RKO (cell line): ENCODE measurements at places on chromosomes 11 and 22.

DNA sequence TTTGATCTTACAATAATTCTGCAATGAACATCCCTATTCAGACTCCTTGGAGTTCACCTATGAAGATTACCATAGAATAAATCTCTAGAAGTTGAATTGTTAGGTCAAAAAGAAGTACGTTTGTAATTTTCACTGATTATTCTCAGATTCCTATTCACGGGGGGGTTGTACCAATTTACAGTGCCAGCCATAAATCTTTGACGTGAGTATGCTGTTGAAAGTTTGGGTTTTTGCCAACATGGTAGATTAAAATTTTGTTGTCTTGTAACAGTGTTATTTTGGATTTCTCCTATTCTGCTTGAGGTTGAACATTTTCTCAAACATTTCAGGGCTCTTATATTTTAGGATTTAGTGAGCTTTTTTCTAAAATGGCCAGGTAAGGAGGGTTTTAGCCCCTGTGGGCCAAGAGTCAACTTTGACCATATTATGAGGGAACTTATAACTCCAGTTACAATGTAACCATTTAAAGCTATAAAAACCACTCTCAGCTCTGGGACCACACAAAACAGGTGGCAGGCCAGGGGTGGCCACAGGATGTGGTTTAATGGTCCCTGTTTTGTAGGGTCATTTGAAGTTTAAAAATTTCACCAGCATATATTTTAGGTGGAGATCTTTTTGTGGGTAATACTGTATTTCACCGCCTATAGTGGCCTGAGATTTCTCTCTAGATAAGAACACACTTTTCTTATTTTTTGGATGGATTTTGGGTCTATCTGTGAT is 25.8 kb downstream of the GGTLC2 start:
- no peak for DNase-seq

GRCh38 chr11:111870522-111870885 is 877 bp downstream of the ALG9 start:
- DNase-seq: peak; percentile 45

- no peak for DNase-seq
These were observed 708.1 kb downstream of the BRD1 start for GRCh38 chr22:49119551-49119952.

DNA sequence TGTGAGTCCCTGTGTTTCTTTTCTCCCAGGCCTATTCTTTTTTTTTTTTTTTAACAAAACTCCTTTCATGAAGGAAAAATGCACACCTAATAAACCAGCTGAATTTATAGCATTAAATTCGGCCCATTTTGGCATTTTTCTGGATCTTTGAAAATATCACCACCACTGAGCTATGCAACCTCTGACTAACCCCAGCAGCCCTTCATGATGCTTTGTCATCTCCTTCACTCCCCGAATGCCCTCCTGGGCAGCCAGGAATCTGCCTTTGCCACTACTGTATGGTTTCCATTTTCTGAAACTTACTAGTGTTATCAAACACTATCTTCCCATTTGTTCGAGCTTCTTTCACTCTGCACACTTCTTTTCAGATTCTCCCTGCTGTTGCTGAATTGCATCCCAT is 97.9 kb downstream of the ZNF280B start:
- no peak for DNase-seq

DNA sequence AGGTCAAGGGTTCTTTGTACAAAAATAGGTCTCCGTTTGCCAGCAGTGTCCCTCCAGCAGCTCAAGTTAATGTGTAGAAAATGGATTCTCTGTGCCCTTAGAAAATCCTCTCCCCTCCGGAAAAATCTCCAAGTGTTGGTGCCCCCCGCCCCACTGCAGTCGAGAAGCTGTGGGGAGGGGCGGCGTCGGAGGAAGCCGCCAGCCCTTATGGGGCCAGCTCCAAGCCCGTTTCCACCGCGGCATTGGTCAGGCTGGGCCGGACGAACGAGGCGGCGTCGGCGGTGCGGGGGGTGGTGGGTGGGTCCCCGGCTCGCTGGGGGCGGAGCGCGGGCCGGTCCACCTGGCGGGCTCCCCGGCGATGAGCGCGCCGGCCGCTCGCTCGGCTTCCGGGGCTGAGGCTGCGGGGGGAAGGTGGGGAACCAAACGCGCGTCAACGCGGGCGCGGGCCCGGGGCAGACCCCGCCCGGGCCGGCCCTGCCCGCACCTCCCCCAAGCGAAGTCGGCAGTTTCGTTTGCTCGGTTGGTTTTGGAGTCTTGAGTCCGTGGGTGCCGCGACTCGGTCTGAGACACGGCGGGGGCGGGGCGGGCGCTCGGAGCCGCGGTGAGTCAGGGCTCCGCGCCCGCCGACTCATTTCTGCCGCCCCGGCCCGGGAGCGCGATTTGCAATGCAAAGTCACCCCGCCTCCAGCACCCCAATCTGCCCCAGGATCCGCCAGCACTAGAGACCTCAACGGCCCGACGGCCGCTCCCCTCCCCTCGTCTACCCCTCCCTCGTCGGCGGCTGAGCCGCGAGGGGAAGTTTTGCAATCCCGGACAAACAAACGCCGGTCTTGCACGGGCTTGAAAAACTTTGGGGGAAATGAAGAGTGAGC is 1.4 kb downstream of the ASCL2 start:
- DNase-seq: peak; percentile 44

DNA sequence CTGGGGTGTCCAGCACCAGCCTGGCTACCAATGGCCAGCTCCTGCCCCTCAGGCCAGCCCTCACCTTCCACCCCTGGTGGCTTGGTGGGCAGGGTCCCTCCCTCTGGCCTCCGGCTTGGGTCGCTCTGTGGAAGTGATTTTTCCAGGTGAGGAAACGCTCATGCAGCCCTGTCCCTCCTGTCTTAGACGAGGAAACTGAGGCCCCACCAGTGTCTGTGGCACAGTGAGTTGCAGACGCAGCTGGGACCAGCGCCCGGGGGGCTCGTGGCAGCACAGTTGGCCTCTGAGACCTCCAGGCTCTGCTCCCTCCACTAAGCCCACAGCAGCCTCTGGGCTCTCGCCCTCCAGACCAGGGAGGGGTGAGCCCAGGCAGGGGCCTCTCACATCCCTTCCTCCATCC is 6.2 kb downstream of the B3GAT1 start:
- DNase-seq: no peak

DNA sequence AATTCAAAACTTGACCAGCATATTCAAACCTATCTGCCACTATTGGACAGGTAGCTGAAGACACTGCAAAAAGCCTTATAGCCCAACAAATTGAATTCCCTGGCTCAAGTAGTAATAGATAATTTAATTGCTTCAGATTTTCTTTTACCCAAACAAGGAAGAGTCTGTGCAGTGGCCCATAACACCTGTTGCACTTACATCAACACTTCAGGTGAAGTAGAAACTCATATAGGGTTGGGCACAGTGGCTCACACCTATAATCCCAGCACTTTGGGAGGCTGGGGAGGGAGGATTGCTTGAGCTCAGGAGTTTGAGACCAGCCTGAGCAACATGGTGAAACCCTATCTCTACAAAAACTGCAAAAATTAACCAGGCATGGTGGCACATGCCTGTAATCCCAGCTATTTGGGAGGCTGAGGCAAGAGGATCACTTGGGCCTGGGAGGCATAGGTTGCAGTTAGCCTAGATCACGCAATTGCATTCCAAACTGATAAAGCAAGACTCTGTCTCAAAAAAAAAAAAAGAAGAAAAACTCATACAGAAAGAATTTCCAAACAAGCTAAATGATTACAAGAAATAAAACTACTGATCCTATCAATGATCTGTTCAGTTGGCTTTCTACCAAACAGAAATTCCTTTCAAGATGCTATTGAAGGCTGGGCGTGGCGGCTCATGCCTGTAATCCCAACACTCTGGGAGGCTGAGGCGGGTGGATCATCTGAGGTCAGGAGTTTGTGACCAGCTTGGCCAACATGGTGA is 9.5 kb downstream of the FOLR3 start:
- DNase-seq: no peak

- DNase-seq: peak; percentile 56
These were observed at the start of gene ATXN10 for GRCh38 chr22:45671783-45672563. Gene ATXN10, plus strand, starts transcription at chr22:45671834. Its CDS starts 230 bp downstream, at chr22:45672064.

- DNase-seq: no peak
These were observed 80.2 kb downstream of the CCDC34 start for GRCh38 chr11:27282806-27283205.

- DNase-seq: no peak
These were observed 156.2 kb downstream of the BRD1 start for GRCh38 chr22:49671331-49672013.

- no peak for DNase-seq
These were observed 11.6 kb downstream of the MMP3 start for GRCh38 chr11:102831489-102832440.

DNA sequence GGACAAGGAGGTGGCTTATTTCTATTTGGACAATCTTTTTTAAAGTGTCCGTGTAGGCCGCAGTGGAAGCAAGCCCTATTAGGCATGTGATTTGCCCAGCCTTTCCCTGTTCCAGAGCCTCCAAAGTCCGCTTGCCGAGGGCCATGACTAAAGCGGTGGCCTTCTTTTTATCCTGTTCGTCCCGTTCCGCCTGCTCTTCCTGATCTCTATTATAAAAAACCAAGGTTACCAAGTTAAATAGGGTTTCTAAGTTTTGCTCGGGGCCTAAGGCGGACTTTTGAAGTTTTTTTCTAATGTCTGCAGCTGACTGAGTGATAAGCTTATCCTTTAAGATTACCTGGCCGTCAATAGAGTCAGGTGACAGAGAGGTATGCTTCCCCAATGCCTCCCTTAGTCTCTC is 21.6 kb upstream of the MUC15 start:
- DNase-seq: no peak

- no peak for DNase-seq
These were observed 77.4 kb upstream of the BLID start for GRCh38 chr11:122193457-122193856.

- DNase-seq: no peak
These were observed 14.4 kb upstream of the SPTBN2 start for GRCh38 chr11:66743271-66743968.

GRCh38 chr11:64355078-64355940 is 3.7 kb upstream of the RPS6KA4 start:
- peak; percentile 91 for DNase-seq

GRCh38 chr11:2498750-2499149 is 53.9 kb downstream of the KCNQ1 start:
- no peak for DNase-seq

GRCh38 chr11:13921545-13921944 is 41.0 kb upstream of the SPON1 start:
- no peak for DNase-seq

GRCh38 chr11:31628111-31628510 is 118.5 kb downstream of the ELP4 start:
- no peak for DNase-seq

- no peak for DNase-seq
These were observed 5.7 kb downstream of the IGSF22 start for GRCh38 chr11:18720091-18720807.

GRCh38 chr11:19225581-19225980 is 15.2 kb downstream of the E2F8 start:
- DNase-seq: no peak
